Subcutaneous adipose tissue (tissue), 4 donors: ENCODE measurements at places on chromosomes 5 and 9. TPM values are rescaled to one million over a fixed set of nuclear protein-coding genes. Genes with fewer than 3 reads are reported as not detected.

The ADAM19 gene
- total RNA-seq, result 2.6 TPM

The PCDHB1 gene
- total RNA-seq, result not detected

The F12 gene
- total RNA-seq, result 2.0 TPM

The SEMA5A gene
- 36.5 TPM for total RNA-seq

The FST gene
- 17.1 TPM for total RNA-seq

The PGM5 gene
- total RNA-seq, result 17.8 TPM

The FBP1 gene
- total RNA-seq, result 16.1 TPM

The N4BP3 gene
- total RNA-seq, result 0.65 TPM

The RORB gene
- total RNA-seq, result 2.6 TPM

The PCDHAC1 gene
- total RNA-seq, result 0.51 TPM

The MUSK gene
- total RNA-seq, result 0.22 TPM

The ZNF454 gene
- 0.51 TPM for total RNA-seq

The EPB41L4A gene
- total RNA-seq, result 51.4 TPM

The LSM11 gene
- total RNA-seq, result 2.6 TPM

The GRIN1 gene
- total RNA-seq, result not detected

The SMIM33 gene
- not detected for total RNA-seq

The BRD8 gene
- total RNA-seq, result 40.5 TPM

The CCDC171 gene
- total RNA-seq, result 3.4 TPM

The EFNA5 gene
- total RNA-seq, result 18.6 TPM

The C8G gene
- 2.6 TPM for total RNA-seq

The TRIM7 gene
- 2.1 TPM for total RNA-seq

The PCA3 gene
- not detected for total RNA-seq

The FRMD3 gene
- total RNA-seq, result 17.4 TPM

The OTP gene
- total RNA-seq, result not detected

The PCDHGA2 gene
- 2.3 TPM for total RNA-seq

The ALDOB gene
- total RNA-seq, result not detected

The TLR4 gene
- total RNA-seq, result 106 TPM

The PIP5K1B gene
- 0.88 TPM for total RNA-seq

The SH3RF2 gene
- 5.3 TPM for total RNA-seq

The TXN gene
- total RNA-seq, result 274 TPM

The CDKN2B gene
- 85.7 TPM for total RNA-seq
